Activated T-helper 1 cell treated with anti-CD3 and anti-CD28 coated beads, Interleukin-2, amount 50 U/mL, for 16 hours (primary cell): ENCODE measurements at places on chromosomes 4 and X.

DNA sequence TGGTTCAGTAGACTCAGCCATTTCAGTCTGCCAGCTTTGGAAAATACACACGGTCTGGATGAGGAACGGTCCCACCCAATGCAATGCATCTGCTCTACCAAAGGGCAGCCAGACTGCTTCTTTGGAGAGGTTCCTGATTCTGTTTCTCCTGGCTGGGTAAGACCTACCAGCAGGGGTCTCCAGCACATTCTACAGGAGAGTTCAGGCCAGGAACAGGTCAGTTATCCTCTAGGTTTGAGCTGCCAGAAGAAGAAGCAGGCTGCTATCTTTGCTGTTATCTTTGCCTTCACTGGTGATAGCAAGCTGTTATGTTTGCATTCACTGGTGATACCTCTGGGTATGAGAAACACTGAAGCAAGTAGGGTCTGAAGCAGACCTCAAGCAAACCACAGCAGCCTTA, 45.5 kb upstream of the PBDC1 start:
- no peak for DNase-seq

GRCh38 chr4:184348311-184349233, 125.8 kb downstream of the IRF2 start:
- no peak for DNase-seq

GRCh38 chr4:174828845-174829701, at the start of gene GLRA3:
Gene GLRA3, minus strand, starts transcription at chr4:174829247. Its CDS starts 436 bp downstream, at chr4:174828811.
- no peak for DNase-seq

GRCh38 chrX:13026877-13027652, 17.4 kb downstream of the FAM9C start:
- no peak for DNase-seq

GRCh38 chr4:35500812-35501211, 743.5 kb downstream of the ARAP2 start:
- DNase-seq = no peak

GRCh38 chr4:26248647-26249046, 72.2 kb upstream of the RBPJ start:
- DNase-seq = no peak
